ENCODE measurements at places on chromosomes 16 and 17.

GRCh38 chr17:34161690-34162089, 93.4 kb upstream of the CCL2 start:
- DNase-seq = no peak

DNA sequence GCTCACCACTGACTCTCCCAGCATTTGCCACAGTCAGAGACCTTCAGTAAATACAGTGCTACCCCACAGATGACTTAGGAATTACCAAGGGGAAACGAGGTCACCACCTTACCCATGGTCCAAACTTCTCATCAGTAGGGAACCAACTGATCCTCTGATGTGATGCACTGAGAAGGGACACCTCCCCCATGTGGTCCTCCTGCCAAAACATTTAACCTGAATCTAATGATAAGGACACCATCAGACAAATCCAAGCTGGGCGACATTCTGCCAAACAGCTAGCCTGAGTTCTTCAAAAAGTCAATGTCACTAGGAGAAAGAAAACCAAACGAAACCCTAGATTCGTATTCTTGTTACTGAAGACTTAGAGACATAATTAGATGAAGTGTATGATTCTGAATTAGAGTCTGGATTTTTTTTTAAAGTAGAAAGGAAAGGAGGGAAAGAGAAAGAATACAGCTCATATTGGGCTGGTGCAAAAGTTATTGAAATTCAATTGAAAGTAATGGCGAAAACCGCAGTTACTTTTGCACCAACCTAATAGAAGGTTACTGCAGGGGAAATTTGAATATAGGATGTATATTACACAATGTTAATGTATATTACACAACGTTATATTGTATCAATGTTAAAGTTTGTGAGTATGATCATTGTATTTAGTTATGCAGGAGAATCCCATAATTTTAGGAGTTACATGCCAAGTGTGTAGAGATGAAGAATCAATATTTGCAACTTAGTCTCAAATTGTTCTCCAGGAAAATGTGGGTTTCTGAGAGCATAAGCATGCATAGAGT, 2.3 kb upstream of the CSNK2A2 start:
- no peak for DNase-seq

DNA sequence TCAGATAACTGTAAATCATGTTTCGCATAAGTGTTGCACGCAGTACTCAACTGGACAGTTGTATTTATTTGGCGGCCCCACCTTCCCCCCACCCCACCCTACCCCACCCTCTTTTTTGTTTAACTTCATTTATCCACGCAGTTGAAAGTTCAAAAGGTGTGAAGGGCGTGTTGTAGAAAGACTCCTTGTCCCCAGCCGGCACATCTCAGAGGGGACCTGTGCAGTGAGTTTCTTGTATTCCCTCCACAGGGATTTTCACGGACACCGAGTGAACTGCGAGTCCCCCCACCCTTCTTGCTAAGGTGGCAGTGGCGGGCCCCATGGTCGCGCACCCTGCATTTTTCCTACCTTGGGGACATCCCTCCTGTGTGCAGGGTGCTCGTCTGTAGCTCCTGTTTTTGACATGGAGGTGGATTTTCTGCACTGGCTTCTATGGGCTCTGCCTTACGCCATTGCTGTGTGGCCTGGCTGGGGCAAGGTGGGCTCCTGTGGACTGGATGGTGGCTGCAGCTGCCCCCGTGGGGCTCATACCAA, 36.2 kb downstream of the ADCY7 start:
- DNase-seq = no peak

- no peak for DNase-seq
Measured at GRCh38 chr17:44205962-44206824, 6.5 kb upstream of the ATXN7L3 start.

DNA sequence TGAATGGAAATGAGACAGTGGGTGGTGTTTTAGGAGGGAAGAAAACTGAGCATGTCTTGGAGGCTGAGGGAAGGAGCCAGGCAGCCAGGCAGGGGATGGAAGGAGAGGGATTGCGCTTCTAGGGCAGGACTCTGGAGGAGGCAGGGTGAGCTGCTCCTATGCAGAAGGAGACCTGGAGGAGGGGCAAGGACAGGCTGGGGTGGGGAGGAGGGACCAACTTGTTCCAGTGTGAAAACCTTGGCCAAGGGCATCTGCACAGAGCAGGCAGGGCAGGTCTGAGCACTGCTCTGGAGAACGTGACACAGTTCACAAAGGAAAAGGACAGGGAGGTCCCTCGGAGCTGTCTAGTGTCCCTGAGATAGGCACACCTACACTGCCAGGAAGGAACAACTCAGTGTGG, 5.5 kb downstream of the GALK1 start:
- DNase-seq = no peak

DNA sequence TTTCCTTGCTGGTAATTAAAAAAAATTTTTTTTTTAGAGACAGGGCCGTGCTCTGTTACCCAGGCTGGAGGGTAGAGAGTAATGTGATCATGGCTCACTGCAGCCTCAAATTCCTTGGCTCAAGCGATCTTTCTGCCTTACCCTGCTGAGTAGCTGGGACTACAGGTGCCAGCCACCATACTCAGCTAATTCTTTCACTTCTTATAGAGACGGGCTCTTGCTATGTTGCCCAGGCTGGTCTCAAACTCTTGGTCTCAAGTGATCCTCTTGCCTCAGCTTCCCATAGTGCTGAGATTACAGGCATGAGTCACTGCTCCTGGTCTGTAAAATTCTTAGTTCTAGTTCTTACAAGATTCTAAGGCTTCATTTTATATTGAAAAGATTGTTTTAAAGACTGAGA, 11.1 kb downstream of the SMIM36 start:
- DNase-seq = no peak

DNA sequence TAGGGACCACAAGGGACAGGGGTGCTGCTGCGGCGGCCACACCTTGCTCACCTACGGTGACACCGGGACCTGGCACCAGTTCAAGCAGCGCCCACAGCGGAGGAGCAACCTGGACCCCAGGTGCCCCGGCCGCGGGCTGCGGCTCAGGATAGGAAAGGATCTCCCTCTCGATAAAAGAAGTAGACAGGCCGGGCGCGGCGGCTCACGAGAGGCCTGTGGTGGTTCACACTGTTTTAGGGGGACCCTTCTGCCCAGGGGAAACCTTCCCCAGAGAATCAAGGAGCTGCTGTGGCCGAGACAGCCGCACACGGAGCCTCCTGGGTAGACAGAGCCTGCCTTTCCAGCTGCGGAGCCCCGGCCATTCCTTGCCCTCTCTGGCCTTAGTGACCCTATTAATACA, 17.9 kb upstream of the ATP2A3 start:
- DNase-seq = no peak

DNA sequence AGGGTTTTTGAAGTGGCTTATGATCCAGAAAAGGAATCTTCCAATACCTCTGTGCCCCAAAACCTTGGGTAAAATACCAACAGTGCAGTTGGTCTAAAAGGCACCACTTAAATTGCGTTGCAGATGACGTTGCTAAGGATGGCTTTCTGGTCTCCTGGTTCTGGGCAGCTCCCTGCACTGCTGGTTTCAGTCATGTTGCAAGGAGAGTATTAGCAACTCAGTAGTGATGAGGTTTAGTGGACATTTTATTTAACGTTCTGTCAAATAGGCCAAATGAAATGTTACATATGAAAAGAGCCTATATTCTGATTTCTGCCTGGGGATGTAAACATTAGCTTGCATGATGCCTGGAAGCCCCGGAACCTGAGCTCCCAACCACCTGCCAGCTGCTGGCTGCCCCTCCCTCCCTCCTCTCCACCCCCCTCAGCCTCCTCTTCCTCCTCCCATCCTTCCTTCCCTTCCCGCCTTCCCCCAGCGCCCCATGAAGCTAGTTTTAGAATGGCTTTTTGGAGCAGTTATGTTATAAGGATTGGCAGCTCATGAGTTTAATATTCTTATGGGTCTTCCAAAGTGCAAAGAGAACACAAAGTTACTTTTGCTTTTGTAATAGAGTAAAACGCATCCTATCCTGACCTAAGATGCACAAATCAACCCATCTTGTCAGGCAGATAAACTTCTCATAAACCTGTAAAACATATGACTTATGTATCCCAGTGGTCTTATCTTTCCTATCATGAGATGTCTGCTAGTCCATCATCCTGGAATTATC, 20.7 kb downstream of the CD7 start:
- DNase-seq = no peak

DNA sequence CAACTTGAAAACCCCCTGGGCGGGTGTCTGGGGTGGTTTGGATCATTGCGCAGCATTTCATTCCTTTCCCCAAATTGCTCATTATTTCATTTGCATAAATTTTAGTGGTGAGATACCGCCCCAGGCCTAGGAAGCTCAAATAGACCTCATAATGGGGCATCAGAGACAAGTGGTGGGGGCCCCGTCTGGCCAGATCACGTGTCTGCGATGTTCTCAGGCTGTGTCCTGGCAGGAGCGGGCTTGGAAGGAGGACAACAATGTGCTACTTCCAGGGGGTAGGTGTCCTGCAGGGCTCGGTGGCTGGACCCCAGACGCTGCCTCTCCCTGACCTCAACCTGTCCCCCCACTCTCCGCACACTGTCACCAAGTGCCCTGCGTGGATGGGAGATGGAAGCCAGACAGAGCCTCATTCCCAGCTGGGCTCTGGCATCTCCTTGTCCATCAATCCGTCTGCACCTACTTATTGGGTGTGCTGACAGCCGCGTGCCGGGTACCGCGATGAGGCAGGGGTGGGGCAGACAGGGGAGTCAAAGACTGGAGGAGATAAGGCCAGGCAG, 116.9 kb downstream of the NTN1 start:
- no peak for DNase-seq

DNA sequence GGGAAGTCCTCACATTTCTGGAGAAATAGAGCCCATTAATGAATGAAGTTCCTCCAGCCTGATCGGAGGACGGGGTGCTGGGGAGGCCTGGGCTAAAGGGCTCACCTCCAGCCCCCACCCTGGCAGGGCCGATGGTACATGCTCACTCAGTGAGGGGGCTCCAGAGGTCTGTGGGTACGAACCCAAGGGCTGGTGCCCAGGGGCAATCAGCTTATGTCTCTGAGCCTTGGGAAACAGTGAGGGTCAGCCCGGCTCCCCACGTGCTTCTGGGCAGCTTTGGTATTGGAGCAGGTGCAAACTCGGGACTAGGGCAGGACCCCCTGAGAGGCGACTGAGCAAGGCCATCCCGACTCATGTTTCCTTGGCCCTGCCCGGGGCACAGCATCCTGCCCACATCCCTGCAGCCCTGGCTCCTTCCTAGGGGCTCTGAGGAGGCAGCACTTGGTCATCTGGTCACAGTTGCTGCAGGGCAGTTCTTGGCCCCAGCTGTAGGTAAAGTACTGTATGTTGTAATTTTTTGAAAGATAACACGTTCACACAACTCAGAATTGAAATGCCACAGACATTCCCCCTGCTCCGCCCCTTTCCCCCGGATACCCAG, 969 bp upstream of the CETP start:
- DNase-seq = no peak

- DNase-seq = no peak
Measured at GRCh38 chr17:51128076-51128475, 7.4 kb upstream of the SPAG9 start.

DNA sequence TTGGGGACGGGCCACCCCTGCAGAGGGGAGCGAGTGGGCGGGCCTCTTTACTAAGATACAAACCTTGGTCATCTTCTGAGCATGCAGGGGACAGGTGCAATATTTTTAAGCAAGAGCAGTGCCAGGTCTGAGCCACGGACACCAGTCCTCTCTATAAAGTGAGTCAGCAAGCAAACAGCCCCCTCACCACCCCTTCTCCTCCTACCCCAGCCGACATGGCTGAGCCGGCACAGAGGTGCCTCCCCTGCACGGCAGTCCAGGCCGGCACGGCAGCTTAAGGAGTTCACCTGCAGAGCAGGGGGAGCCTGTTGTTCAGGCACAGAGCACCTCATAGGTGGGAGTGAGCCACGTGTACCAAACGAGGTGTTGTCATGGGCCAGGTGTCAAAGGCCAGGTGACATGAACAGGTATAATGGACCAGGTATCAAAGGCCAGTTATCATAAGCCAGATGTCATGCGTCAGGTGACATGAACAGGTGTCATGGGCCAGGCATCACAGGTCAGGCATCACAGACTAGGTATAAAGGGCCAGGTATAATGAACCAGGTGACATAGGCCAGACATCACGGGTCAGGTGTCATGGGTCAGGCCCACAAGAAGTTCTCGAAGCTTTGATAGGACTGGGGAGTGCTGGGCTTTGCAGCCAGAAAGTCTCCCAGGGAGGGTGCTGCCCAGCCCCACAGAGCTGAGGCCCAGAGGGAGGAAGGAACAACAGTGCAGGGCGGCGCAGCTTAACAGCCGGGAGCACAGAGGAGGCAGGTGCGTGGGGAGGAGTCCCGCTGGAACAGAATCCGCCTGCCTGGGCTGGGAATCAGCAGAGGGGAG, 42.6 kb upstream of the ZNF469 start:
- DNase-seq = no peak

DNA sequence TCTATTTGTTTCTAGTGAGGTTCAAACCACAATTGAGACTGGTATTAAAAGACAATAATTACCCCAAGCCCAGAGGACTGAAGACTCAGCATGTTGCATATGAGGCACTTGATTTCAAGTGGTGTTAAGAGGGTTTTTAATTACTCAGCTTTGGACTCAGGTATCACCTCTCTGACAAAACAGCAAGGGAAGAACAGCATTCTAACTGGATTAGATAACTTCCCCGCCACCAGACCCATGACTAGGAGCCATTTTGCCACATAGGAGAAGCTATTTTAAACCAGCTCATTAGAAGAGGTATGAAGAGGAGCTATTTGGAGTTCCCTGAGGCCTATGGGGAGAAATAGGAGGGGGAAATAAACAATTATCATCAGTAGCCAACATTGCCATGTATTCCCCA, 226.1 kb upstream of the TOX3 start:
- no peak for DNase-seq

DNA sequence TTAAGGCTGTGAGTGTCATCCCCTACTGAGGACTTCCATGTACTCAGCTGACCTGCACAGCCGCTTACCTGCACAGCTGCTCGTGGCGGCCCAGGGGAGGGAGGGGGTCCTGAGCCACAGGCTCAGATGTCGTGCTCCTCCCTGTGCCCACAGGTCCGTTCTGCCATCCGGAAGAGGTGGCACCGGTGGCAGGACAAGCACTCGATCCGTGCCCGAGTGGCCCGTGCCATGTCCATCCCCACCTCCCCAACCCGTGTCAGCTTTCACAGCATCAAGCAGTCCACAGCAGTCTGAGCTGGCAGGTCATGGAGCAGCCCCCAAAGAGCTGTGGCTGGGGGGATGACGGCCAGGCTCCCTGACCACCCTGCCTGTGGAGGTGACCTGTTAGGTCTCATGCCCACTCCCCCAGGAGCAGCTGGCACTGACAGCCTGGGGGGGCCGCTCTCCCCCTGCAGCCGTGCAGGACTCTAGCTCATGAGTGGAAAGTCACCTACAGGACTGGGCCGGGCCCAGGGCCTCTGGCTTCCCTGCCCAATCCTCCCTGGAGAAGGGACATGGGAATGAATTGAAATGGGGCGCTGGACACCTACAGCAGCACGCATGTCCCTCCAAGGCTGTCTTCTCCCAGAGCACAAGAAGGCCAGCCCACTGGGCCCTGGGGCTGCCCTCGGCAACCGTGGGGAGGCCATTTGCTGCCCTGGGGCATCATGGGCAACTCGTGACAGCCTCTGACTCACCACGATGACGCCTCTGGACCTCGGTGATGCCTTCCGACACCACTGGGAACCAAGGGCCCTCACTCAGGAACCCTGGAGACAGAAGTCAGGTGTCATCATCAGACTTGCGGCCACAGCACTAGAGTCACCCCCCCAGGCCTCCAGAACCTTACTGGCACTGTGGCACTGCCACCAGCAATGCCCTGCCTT, 9.9 kb upstream of the SPPL2C start:
- DNase-seq = no peak
